Mesendoderm (in vitro differentiated cells): ENCODE measurements at places on chromosomes 13 and 19.
A peak's percentile ranks its signal among the peaks of the same experiment; 100 is the strongest.

DNA sequence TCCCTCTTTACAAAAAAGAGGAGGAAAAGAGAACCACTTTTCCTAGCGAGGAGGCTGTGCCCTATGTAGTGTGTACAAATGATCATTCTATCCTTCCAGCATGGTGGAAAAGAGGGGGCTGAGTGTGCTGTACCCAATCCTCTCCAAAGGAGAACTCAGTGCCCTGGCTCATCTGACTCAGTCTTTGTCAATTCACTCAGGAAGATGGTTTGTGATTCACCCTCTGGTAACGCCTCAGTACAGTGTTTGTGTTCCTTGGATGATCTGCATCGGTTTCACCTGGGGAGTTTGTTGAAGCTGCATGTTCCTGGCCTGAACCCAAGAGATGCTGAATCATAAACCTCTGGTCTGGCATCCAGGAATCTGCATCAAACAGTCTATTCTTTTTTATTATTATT is 18.3 kb upstream of the ENOX1 start:
- no peak overlapping the region for H3K4me3 ChIP-seq
- DNase-seq, result peak; percentile 51
- H3K27ac ChIP-seq, result no peak overlapping the region

- no peaks in the 10 kb centered on the region for H3K4me1 ChIP-seq
- no peaks in the 10 kb centered on the region for H3K27me3 ChIP-seq
- no peak overlapping the region for H3K27ac ChIP-seq
- DNase-seq, result peak; percentile 27
- no peak overlapping the region for H3K4me3 ChIP-seq
These were observed 852.7 kb upstream of the KLHL1 start for GRCh38 chr13:70960841-70961443.

DNA sequence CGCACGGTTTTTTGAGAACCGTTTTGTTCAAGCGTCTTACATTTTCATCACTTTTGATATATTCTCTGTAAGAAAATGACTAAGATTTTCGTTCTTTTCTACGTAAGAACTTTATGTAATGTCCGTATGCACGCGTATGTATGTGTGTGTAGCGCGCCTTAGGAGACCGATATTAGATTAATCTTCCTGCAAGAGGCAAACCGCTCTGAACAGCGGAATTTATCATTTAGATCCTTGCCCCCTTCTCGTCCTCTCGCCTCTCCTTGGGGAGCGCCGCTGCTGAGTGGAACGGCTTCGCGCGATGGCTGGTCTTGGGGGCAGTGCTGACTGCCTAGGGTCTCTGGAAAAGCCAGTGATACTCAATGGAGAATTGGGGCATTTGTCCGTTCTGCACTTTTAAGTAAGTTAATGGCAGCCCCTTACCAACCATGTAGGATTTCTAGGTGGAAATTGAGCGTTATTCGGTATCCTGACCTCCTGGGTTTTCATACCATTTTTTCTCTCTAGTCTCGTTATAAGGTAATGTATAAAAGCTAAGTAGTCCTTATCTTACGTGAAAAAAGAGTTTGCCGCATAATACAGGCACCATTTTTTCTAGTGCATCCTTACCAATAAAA is 4.7 kb downstream of the MAB21L1 start:
- no peaks in the 10 kb centered on the region for H3K36me3 ChIP-seq

- no peaks in the 10 kb centered on the region for H3K4me1 ChIP-seq
- DNase-seq, result peak; percentile 64
- no peak overlapping the region for H3K27ac ChIP-seq
- no peaks in the 10 kb centered on the region for H3K27me3 ChIP-seq
- H3K36me3 ChIP-seq, result no peaks in the 10 kb centered on the region
These were observed 485.5 kb downstream of the DIAPH3 start for GRCh38 chr13:59677966-59678814.

- peak; percentile 47 for DNase-seq
- no peaks in the 10 kb centered on the region for H3K4me1 ChIP-seq
- H3K36me3 ChIP-seq, result no peaks in the 10 kb centered on the region
These were observed 548.2 kb downstream of the GPC5 start for GRCh38 chr13:91946498-91947070.

- peaks cover 5% of the 10 kb centered on the region for H3K4me1 ChIP-seq
- no peak overlapping the region for H3K4me3 ChIP-seq
- peaks cover 52% of the 10 kb centered on the region for H3K27me3 ChIP-seq
- H3K36me3 ChIP-seq, result no peaks in the 10 kb centered on the region
- peak; percentile 65 for DNase-seq
These were observed 6.3 kb upstream of the POU4F1 start for GRCh38 chr13:78609464-78610205.

- no peaks in the 10 kb centered on the region for H3K4me1 ChIP-seq
- H3K4me3 ChIP-seq, result no peak overlapping the region
- H3K36me3 ChIP-seq, result no peaks in the 10 kb centered on the region
- DNase-seq, result no peak
- H3K27ac ChIP-seq, result no peak overlapping the region
- no peaks in the 10 kb centered on the region for H3K27me3 ChIP-seq
These were observed 895.0 kb upstream of the SLITRK1 start for GRCh38 chr13:84777316-84777715.

DNA sequence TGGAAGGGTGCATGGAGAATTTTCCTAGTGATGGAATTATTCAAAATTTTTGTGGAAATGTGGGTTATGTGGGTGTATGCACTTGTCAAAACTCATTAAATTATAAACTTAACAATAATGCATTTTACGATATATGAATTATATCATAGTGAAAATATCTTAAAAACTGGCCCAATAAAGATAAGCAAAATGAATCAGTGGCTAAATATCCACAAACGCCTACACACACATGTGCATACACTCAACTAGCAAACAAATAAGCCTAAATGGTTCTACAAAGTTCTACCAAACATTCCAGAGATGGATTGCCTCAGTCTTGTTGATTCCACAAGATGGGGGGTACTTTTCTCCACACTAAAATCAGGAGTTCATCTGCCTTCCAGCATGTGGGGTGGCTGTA is 349.5 kb downstream of the TSHZ3 start:
- DNase-seq, result no peak
- no peak overlapping the region for H3K27ac ChIP-seq
- no peak overlapping the region for H3K4me3 ChIP-seq
- H3K4me1 ChIP-seq, result no peaks in the 10 kb centered on the region

DNA sequence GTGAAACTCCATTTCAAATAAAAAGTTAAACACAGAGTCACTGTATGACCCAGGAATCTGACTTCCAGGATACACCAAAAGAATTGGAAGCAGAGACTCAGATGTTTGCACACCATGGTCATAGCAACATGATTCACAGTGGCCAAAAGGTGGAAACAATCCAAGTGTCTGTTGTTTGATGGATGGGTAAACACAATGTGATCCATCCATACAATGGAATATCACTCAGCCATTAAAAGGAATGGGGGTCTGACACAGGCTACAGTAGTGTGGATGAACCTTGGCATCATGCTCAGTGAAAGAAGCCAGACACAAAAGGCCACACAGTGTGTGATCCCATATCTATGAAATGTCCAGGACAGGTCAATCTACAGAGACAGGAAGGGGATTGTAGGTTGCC is 174.3 kb downstream of the PTPRS start:
- H3K27ac ChIP-seq, result no peak overlapping the region
- no peaks in the 10 kb centered on the region for H3K36me3 ChIP-seq
- no peaks in the 10 kb centered on the region for H3K4me1 ChIP-seq
- no peak for DNase-seq
- H3K27me3 ChIP-seq, result no peaks in the 10 kb centered on the region

GRCh38 chr13:42574011-42574410 is at the start of gene TNFSF11:
Gene TNFSF11 (plus strand): TSS chr13:42574152. CDS start chr13:42574304, 152 bp downstream.
- no peak within 1 kb of the TSS for H3K27ac ChIP-seq
- no peaks in the 10 kb centered on the region for H3K36me3 ChIP-seq
- no peaks in the 10 kb centered on the region for H3K4me1 ChIP-seq

DNA sequence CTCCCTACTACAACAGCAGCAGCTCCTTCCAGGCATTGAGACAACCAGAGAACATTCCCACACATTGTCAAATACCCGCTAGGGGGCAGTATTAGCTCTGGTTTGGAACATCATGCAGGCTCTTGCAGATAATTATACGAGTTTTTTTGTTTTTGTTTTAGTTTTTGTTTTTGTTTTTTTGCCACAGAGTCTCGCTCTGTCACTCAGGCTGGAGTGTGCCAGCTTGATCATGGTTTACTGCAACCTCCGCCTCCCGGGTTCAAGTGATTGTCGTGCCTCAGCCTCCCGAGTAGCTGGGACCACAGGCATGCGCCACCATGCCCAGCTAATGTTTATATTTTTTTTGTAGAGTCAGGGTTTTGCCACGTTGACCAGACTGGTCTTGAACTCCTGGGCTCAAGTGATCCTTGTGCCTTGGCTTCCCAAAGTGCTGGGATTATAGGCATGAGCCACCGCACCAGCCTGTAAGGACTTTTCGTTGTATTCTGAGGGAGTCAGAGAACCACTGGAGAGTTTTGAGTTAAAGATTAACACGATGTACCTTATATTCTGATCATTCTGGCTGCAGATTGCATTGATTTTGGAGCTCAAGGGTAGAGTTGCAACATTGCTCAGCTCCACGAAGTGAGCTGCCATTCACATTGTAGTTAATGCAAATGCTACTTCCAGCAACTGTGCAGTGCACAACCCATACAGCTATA is 41.7 kb upstream of the CEACAM20 start:
- DNase-seq, result peak; percentile 87
- H3K36me3 ChIP-seq, result no peaks in the 10 kb centered on the region
- H3K4me1 ChIP-seq, result no peaks in the 10 kb centered on the region

- no peaks in the 10 kb centered on the region for H3K4me1 ChIP-seq
- H3K36me3 ChIP-seq, result no peaks in the 10 kb centered on the region
- H3K4me3 ChIP-seq, result no peak overlapping the region
- no peak for DNase-seq
These were observed 462.2 kb upstream of the SLC10A2 start for GRCh38 chr13:103528437-103528836.

DNA sequence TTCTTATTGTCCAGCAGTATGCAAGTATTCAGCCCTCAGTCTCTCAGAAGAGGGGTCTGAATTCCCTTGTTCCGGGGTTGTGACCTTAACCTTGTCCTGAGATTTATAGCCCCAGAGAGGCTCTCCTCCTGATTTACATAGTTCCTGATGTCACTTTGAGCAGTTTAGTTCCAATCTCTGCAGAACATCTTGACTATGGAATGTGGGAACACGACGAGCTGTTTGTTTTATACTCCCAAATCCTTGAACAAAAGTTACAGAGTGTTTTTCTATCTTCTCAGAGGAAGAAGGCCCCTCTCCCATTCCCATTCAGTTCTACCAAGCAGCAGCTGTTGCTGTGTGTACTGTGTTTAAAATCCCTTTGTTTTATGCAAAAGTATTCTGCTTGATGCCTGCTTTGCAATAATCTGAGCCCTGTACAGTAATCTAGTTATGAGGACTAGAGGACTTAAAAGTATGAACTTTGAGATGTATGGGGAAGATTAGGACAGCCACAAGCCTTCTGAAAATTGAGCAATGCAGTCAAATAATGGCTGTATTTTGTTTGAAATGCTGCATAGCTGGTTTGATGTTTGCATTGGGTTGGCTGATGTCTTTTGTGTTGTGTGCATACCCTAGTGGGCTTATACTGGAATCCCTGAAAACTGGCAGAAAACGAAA is 74.7 kb downstream of the KL start:
- H3K36me3 ChIP-seq, result no peaks in the 10 kb centered on the region
- H3K27me3 ChIP-seq, result no peaks in the 10 kb centered on the region
- no peak for DNase-seq
- no peak overlapping the region for H3K4me3 ChIP-seq
- H3K27ac ChIP-seq, result no peak overlapping the region

DNA sequence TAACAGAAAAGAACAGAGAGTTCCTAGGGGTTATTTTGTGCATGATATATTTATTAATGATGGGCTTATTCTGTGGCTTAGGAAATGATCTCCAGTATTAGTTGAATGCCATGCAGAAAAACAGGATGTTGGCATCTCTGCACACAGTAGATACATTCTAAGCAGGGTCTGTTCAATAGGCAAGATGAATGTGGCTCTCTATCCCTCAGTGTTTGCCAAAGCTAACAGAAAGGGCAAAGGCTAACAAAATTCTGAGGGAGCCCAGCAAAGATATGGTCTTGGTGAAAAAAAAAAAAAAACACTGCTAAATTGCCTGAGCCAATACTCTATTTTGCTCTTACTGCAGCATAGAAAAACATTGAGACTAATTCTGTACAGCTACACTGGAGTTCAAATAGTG is 1095.8 kb downstream of the UQCRFS1 start:
- H3K4me1 ChIP-seq, result no peaks in the 10 kb centered on the region
- H3K36me3 ChIP-seq, result no peaks in the 10 kb centered on the region
- no peaks in the 10 kb centered on the region for H3K27me3 ChIP-seq
- H3K4me3 ChIP-seq, result no peak overlapping the region

- DNase-seq, result peak; percentile 45
- peaks cover 2% of the 10 kb centered on the region for H3K4me1 ChIP-seq
- no peak overlapping the region for H3K4me3 ChIP-seq
- H3K27me3 ChIP-seq, result no peaks in the 10 kb centered on the region
- no peak overlapping the region for H3K27ac ChIP-seq
These were observed 116.8 kb upstream of the CACNA1A start for GRCh38 chr19:13622766-13623715.

GRCh38 chr19:4037301-4037949 is 29.3 kb downstream of the ZBTB7A start:
- no peak overlapping the region for H3K27ac ChIP-seq
- H3K4me3 ChIP-seq, result no peak overlapping the region
- H3K4me1 ChIP-seq, result no peaks in the 10 kb centered on the region
- no peaks in the 10 kb centered on the region for H3K27me3 ChIP-seq

GRCh38 chr19:31351855-31352195 is 2.6 kb upstream of the TSHZ3 start:
- H3K4me3 ChIP-seq, result peak overlapping the region; percentile 36
- peaks cover 18% of the 10 kb centered on the region for H3K27me3 ChIP-seq
- peaks cover 10% of the 10 kb centered on the region for H3K4me1 ChIP-seq
- no peaks in the 10 kb centered on the region for H3K36me3 ChIP-seq
- DNase-seq, result peak; percentile 44

- H3K4me3 ChIP-seq, result peak overlapping the region; percentile 91
- H3K27ac ChIP-seq, result no peak overlapping the region
- DNase-seq, result no peak
- H3K27me3 ChIP-seq, result no peaks in the 10 kb centered on the region
These were observed 839 bp downstream of the ESD start for GRCh38 chr13:46796129-46796514.

- H3K27ac ChIP-seq, result no peak overlapping the region
- H3K36me3 ChIP-seq, result no peaks in the 10 kb centered on the region
These were observed 6.3 kb downstream of the PRSS57 start for GRCh38 chr19:688992-689391.

DNA sequence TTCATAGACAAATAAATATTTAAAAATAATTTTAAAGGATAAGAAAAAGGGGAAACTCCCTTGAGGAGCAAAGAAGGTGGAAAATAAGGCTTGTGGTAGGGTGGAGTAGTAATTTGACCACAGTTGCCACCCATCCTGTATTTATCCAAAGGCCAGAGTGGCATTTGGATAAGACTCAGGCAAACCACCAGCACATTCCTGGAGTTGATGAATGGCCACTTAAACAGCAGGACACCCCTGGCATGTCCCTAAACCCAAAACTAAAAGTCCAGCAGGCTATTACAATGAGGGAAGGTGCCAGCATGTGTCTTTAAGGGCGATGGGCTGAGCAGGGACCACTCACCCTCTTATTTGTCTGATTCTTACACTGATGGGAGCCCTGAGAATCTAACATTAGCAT is 9.8 kb upstream of the FRY start:
- H3K27ac ChIP-seq, result no peak overlapping the region
- no peaks in the 10 kb centered on the region for H3K36me3 ChIP-seq
- H3K4me1 ChIP-seq, result no peaks in the 10 kb centered on the region
- DNase-seq, result no peak
- H3K4me3 ChIP-seq, result no peak overlapping the region
- H3K27me3 ChIP-seq, result no peaks in the 10 kb centered on the region

GRCh38 chr19:17580470-17581144 is 25.2 kb downstream of the COLGALT1 start:
- no peaks in the 10 kb centered on the region for H3K4me1 ChIP-seq
- H3K27ac ChIP-seq, result no peak overlapping the region
- H3K27me3 ChIP-seq, result no peaks in the 10 kb centered on the region
- peaks cover 12% of the 10 kb centered on the region for H3K36me3 ChIP-seq
